ENCODE measurements at places on chromosomes 2 and 18.

GRCh38 chr2:161873707-161874106 is 200.3 kb downstream of the DPP4 start:
- no peak for DNase-seq

DNA sequence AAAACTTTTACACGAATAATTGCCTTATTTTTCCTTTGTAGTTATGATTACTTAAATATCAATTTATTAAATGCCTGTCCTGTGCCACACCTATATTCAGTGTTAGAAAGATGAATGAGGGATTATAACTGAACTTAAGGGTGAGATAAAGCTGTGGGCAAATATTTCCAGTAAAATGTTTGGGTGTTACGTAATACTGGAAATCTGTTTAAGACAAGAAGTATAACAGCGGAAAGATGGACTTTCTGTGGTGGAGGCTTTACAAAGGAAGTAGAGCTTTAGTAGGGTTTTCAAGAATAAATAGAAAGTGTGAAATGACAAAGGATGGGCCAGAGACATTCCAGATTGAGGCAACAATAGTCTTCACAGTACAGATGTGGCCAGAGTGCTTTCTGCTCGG is 927.0 kb downstream of the DPP10 start:
- no peak for DNase-seq

DNA sequence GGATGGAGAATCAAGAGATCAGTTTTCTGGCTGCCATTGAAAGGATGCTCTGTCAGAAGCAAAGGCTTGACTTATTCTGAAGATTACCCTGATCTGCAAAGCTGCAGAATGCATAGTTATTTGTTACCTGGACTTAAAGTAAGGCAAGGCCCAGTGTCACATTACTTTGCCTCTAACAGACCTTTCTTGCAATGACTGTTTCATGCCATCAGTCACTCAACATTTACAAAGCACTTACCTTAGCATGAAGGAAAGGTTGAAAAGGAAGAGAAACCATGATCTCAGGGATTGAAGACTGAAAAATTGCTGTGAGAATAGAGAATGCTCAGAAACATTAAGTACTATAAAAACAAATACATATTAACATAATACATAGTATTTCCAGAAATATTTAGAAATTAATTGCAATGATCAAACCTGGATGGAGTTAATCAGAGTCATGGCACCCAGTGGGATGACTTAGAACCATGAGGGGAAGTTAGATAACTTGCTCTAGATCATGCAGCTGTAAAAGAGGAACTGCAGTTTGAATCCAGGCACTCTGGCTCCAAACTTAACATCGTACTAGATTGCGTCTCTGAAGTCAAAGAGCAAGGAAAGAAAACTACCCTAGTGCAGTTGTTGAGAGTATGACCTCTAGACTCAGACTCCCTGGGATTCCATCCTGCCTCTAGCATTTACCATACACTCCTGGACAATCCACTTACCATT is 26.5 kb upstream of the FAM117B start:
- DNase-seq: no peak

DNA sequence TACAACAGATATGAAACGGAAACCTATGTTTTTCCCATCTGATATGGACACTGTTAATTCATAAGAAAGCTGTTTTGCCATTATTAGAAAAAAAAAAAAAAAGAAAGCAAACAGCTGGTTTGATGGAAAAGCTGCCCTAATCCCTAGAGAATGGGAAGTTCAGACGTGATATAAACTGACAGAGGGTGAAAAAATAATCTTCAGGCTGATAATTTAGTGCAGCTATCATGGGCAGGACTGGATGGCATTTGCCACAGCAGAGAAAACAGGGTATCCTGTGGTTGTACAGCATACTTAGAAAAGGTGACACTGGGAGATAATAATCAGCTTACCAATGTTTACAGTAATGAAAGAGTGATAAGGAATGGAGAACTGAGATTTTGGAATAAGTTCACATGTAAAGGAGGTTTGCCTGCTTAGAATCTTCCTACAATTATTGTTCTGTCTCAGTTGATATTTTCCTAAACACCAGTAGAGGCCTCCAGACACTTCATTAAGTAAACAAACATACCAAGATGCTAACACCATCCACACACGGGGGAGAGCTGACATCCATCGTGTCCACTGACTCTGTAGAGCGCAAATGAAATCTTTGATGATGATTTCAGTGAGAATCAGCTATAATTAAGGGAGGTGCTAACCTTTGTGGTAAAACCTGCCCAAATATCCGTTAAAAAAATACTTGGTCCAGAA is 211.6 kb upstream of the MMADHC start:
- DNase-seq: no peak

DNA sequence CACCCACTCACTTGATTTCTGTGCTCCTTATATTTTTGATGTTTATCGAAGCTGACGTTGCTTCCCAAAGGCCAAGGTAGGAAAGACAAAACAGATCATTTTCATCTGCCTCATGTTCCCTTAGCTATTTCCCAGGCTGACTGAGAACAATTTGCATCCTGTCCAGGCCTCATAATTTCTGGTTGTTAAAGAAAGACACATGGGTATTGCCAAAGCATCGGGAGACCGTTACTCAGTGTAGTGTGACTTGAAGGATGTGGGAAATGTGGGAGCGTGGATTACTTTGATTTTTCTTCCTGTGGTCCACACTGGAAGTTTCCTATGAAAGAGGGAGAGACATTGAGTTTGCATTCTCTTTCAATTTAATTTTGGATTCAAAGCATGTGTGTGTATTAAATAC is 204.6 kb downstream of the TRIB2 start:
- no peak for DNase-seq

DNA sequence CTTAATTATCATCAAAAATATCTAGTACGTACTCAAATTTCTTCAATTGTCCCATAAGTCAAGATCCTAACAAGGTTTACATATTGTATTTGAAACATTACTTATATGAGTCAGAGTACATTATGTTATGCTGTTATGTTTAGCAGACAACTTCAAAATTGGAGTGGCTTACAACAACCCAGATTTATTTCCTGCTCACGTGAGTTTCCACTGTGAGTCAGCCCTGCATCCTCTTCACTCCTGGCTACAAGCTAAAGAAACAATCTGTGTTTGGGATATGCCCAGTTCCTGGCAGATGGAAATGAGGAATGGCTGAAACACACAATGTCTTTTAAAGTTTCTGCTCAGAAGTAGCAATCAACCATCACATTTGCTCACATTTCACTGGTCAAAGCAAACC is 31.5 kb upstream of the TANC1 start:
- no peak for DNase-seq

DNA sequence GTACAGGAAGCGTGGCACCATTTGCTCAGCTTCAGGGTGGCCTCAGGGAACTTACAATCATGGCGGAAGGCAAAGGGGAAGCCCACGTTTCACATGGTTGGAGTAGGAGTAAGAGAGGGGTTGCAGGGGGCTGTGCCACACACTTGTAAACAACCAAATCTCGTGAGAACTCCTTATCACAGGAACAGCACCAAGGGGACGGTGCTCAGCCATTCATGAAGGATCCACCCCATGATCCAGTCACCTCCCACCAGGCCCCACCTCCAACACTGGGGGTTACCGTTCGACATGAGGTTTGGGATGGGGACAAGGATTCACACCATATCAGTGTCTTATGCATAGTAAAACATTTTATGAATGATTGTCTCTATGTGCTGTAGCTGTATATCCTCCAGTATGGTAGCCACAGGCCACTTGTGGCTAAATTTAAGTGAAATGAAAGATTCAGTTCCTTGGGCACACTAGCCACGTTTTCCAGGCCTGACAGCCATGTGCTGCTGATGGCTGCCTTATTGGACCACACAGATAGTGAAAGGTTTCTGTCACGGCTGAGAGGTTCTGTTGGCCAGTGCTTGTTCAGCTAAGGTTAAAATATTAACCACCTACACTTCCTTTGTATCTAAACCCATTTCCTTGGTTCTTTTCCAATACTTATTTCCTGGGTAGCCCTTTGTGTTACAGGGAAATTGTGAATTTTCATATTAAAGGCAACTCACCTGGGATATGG is 77.3 kb downstream of the AGAP1 start:
- DNase-seq: no peak

- no peak for DNase-seq
Measured at GRCh38 chr2:11346023-11346482, 1.6 kb upstream of the ROCK2 start.

DNA sequence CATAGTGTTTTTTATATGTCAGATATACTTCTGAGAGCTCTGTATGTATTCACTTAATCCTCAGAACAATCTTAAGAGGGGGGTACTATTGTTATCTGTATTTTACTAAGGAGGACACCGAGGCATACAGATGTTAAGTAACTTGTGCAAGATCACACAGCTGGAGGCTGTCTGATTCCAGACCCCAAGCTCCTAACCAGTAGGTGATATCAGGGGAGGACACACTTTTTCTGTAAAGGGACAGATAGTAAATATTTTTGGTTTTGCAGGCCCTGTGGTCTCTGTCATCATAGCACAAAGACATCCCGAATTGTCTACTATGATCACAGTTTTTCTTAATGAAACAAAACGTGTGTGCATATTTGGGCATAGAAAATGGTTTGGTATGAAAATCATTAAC is 143.7 kb downstream of the LAMA3 start:
- no peak for DNase-seq

DNA sequence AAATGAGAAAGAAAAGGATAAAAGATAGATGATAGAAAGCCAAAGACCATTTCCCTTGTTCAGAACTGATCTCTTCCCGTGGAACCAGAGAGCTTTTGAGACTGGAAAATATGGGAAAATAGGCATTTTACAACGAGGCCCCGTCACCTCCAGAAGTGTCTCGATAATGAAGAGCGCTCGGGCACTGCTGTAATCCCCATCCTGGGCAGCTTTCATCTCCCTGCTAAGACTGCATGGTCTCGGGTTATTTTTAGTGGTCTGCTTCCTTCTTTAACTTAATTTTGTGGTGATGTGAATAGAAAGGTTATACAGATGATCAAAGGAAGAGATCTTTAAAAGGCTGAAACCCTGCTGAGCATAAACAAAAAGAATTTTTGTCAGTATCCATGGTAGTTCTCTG is 176.6 kb downstream of the METTL4 start:
- DNase-seq: no peak

DNA sequence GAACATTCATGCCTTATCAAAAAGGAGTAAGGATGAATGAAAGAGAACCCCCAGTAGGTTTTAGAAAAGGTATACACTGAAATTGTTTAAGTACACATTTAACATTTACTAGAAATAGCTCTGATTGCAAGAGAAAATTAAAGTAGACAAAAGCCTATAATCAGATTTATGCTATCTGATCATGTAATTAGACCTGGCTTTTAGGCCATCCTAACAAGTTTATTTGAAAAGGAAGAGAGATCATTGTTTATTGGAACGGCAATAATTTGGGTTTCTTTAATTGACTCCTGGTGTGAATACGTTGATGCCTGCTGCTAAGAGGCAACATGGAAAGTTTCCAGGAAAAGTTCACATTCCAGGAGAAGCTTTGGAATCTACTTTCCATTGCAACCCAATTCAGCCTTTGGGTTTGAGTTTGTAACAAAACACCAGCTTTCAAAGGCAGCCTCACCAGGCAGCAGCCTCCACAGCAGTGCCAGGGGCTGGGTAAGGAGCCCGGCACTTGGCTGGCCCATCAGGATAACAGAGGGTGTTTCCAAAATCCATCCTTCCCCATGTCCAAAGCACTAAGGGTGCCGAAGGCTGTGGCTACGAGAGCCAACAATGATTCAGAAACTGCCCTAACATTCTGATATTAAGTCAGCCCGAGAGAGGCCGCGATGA is 18.0 kb downstream of the FZD7 start:
- DNase-seq: no peak
